ENCODE measurements at places on chromosomes 13 and 19. TPM values are rescaled to one million over a fixed set of nuclear protein-coding genes. Genes with fewer than 3 reads are reported as not detected.

- no peak for DNase-seq
Measured at GRCh38 chr13:93729383-93729782, 502.8 kb downstream of the GPC6 start.

DNA sequence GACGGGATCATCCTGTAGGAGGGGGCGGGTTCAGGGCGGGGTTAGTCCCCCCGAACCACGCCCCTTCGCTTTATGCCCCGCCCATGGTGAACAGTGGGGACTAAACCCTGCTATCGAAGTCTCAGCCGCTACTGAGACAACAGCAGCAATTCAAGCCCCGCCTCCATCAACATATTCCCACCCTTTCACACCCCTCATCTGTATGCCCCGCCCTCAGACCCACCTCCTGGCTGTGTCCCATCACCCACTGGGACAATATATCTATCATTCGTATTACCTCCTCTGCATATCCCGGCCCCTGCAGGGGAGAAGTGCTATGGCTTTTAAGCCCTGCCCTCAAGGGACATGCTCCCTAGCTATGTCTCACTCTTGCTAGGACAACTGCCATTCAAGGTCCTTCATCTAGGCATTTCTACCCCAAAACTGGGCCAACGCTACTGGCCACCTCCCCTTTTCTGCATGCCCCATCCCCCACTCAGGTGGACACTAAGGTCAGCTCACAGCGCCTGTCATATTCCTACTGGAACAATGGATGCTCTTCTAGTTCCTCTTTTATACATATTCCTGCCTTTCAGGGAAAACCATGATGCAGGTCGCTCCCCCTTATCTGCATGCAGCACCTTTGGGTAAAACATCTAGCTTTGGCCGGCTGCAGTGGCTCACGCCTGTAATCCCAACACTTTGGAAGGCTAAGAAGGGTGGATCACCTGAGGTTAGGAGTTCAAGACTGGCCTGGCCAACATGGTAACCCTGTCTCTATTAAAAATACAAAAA lies 11.9 kb downstream of the LRFN1 start:
- DNase-seq, result no peak

DNA sequence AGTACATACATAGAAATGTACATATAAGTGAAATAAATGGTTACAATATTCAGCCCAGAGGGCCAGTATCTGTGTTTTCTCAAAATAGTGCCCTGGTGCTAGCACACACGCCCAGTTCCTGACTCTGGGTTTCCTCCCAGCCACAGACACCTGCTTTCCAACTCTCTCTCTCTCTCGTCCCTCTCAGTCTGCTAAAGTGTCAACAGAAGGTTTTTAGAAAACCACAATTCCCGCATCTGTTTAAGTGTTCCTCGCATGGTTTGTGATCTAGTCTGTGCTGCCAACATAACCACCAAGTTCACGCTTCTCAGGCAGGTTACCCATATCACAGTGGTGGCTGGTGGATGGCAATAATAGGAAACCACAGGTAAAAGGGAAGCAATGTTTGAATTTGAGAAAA lies 17.8 kb upstream of the UPF3A start:
- DNase-seq, result no peak

DNA sequence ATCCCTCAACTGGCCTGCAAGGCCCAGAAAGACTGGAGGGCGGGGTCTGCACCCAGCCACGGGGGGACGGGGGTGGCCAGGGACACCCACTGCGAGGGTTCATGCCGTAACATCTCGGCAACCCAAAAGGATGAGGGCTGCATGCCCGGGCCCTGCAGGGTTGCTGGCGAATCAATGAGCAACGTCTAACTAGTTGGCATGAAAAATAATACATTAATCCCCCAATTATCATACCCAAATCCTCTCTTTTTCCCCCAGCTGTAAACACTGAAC lies 232.2 kb downstream of the TUBA3C start:
- no peak for DNase-seq

The MRPL54 gene
- total RNA-seq, result 23.0 TPM

GRCh38 chr13:102761071-102761470 lies 12.5 kb downstream of the TEX30 start:
- DNase-seq, result no peak

DNA sequence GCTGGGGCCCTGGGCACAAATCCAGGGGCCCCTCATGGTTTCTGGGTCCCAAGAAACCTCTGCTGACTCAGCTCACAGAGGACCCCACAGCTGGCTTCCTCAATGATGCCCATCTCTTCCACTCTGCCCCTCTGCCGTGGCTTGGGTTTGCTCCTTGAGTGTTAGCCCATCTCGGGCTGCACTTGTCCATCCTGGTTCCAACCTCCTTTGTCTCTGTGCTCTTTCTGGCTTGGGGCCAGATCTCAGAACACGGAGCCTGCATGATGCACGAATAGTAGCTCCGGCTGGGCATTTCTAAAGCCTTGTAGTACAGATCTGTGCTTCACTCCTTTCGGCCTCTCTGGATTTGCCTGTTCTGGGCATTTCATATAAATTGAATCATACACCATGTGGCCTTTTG lies 53.8 kb downstream of the F2RL3 start:
- no peak for DNase-seq

The RXFP2 gene
- not detected for total RNA-seq

DNA sequence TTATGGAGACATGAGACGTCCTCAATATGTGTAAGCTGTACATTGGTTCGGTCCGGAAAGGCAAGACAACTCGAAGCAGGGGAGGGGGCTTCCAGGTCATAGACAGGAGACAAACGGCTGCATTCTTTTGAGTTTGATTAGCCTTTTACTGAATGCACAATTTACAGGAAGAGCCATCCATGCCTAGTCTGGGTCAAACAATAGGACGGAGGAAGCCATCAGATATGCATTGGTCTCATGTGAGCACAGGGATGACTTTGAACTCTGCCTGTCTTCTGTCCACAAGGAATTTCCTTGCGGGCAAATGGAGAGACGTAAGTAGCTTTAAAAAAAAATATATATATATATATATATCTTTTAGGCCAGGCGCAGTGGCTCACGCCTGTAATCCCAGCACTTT lies 1.9 kb upstream of the CCNP start:
- no peak for DNase-seq

GRCh38 chr13:107873926-107874325 lies 341.4 kb downstream of the LIG4 start:
- DNase-seq, result no peak

The VSTM2B gene
- total RNA-seq, result not detected

- no peak for DNase-seq
Measured at GRCh38 chr13:50441130-50441529, 402.4 kb downstream of the DLEU7 start.

DNA sequence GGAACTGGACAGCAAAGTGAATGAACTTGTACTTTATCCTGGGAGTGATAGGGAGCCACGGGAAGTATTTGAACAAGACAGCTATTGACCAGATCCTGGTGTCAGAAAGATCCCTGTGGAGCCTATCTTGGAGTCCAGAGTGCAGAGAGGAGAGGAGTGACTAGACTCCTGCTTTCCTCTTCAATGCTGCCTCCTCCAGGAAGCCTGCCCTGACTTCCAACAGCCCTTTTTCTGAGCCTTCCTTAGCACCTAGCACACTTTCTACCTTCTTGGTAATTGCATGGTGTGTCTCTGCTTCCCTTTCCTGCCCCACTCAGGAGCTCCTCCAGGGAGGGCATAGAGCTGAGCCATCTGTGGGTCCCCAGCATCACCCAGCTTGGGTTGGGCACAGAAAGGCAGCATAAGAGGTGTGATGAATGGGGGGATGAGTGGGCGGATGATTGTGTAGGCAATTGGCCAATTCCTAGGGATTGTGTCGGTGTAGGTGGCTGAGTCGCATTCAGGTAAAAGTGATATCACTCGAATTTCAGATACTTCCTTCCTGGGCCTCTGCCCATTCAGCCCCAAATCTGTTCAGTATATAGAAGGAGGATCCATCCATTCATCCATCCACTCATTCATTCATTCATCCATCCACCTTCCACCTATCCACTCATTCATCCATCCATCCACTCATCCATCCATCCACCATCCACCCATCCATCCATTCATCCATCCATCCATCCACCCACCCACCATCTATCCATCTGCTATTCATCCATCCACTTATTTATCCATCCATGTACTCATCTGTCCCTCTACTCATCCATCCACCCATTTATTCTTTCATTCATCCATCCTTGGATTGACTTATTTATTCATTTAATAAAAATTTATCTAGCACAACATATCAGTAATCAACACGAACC lies 26.9 kb downstream of the CYP4F22 start:
- no peak for DNase-seq

GRCh38 chr13:29922896-29923295 lies 72.5 kb upstream of the UBL3 start:
- DNase-seq, result no peak

DNA sequence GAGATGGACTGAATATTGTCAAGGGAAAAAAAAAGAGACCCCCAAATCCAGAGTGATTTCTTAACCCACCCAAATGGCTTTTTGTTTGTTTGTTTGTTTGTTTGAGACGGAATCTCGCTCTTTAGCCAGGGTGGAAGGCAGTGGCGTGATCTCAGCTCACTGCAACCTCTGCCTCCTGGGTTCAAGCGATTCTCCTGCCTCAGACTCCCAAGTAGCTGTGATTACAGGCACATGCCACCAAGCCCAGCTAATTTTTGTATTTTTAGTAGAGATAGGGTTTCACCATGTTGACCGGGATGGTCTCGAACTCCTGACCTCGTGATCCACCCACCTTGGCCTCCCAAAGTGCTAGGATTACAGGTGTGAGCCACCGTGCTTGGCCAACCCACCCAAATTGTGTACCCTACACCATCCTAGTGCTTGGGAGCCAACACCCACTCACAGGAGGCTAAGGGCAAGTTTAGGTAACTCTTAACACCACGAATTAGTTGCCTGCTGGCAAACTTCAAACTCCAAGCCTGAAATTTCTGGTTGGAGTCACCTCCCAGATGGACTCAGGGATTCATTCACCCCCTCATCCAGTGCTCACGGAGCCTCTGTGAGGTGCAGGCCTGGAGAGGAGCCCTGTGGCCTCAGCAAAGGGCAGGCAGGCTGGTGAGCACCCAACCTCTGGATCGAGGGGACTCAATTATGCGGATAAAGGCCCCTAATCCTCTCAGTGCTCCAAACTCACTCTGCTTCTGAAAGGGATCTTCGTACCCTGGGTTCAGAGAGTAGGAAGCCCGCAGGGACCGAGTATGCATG lies 37.6 kb downstream of the ACTN4 start:
- no peak for DNase-seq

Data from urinary bladder (tissue), 4 donors.